ENCODE measurements at places on chromosomes 12 and 14.

DNA sequence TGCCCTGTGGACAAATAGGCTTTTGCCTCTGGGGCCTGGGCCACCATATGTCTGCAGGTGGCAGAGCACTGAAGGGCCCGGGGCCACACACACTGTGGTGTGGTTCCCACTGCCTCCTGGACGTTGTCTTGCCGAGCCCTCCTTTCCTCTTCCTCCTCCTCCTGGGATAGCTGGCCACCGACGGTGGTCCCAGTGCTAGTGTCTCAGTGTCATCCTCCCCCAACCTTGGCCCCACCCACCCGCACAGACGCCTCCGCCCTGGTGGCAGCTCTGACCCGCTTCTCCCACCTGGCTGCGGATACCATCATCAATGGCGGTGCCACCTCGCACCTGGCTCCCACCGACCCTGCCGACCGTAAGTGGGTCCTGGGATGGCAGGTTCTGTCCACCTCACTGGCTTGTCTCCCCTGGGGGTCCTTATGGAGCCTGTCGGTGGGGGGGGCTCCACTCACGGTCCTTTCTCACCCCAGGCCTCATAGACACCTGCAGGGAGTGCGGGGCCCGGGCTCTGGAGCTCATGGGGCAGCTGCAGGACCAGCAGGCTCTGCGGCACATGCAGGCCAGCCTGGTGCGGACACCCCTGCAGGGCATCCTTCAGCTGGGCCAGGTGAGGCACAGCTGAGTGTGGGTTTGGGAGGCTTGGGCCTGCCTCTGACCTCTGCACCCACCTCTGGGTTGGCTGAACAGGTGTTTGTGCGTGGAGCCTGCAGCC is 23.5 kb downstream of the HIP1R start:
- no peak for DNase-seq

GRCh38 chr12:5561057-5561456 is 129.1 kb downstream of the NTF3 start:
- no peak for DNase-seq

- DNase-seq = no peak
Observed at GRCh38 chr12:113997365-113997764, 31.2 kb upstream of the RBM19 start.

DNA sequence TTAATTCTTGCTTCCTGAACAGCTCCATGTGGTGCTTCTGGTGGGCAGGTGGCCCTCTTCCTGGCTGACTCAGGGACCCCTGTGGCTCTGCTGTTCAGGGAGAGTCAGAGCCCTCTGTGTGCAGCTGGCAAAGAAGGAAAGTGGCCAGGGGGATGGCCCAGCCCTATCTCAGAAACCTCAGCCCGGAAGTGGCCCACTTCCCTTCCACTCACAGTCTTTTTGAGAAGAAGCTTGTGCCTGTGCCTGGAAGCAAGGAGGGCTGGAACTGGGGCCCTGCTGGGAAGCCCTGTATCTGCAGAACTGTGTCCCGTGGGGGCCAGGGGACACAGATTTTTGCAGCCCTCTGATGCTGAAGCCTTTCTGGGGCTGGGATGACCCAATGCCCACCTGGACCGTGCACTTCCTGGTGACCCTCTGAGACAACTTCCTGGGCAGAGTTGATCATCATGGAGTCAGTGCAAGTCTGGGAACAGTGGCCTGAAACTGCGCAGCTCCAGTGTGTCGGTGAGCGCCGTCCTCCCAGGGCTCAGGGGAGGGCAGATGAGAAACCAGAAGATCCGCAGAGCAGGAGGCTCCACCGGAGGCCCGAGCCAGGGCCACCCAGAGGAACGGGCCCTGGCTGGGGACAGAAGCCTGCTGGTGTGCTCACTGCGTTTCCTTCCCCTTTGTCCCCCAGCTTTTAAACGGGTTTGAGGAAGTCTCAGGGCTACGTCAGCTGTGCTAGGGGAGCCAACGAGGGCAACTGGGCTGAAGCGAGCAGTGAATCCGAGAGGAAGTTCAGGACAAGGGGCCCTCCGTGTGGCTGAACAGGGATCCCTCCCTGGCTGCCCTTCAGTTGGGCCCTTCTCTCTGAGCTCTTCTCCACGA is 217.4 kb upstream of the RTL1 start:
- DNase-seq = no peak

DNA sequence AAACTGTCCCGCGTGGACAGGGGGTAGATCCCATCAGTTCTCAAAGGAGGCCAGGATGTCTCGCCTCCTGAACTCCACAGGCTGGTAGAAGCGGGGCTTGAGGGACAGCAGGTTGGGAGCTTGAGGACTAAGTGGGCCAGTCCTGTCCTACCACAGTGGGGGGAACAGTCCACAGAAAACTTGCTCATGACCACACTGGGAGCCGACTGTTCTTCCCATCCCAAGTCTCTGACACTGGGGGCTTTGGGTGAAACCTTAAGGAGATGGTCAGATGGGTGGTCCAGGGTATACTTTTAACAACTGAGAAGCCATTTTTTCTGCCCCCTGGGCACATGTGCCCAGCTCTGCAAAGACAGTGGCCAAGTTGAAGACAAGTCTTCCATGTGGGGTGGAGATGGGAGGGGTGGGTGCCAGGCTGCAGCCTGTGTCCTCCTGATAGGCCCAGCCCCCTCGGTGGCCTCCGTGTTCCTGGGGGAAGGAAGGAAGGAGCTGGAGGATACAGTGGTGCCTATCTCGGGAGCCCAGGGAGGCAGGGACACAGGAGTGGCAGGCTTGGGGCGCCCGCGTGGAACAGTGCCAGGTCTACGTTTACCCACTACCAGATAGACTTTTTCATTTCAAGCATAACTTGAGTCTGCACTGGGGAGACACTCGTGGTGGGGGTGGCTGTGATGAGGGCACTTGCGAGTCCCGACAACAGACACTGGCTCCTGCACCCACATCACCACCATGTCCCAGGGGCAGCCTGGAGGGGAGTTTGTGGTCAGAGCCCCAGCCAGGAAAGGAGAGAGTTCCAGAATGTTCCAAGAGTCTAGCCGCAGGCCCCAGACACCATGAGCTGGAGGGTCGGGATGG is 14.7 kb downstream of the RHOF start:
- no peak for DNase-seq

DNA sequence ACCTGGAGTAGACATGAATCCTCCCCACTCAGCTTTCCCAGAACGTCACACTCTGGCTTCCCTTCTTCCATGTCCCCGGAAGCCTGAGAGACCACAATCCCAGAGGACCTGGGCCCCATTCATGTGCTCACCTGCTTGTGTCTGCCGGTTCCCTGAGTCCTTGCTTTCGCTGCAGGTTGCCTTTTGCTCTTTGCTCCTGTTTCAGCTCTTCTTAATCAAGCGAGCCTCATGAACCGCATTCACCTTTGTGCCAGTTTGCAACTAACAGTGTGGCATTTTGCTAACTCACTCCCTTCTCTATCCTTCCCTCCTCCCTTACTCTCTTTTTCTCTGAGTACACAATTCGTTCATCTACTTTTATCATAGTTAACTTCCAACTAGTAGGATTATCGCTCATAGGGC is 23.1 kb downstream of the ENTPD5 start:
- no peak for DNase-seq

DNA sequence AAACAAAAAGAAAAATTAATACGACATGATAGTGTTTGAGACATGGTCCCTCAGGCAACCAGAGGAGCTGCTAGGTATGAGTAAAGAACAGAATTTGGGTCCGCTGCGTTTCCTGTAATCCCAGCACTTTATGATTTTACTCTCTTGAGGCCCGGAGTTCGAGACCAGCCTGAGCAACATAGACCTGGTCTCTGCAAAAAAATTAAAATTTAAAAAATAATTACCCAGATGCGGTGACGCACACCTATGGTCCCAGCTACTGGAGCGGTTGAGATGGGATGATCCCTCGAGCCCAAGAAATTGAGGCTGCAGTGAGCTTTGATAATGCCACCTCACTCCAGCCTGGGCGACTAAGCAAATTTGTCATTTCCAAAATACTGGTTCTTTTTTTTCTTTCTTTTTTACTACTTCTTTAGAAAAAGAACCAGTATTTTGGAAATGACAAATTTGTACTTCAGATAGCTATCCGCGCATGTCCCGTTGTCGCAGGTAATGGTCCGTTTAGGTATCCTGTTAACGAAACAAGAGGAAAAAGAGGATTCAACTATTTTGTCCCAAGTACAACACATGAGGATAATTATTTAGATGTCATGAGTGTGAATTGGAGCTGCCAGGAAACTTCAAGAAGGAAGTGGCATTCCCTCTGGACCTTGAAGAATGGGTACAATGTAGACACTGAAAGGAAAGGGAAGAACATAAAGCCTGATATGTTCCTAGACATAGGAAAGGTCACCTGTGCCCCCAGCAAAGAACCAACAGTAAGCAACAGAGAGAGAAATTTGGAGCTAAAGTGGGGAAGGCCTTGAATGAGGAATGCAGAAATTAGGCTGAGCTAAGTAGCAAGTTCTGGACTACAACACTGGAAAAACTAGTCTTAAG is 1.2 kb upstream of the HECTD1 start:
- DNase-seq = no peak

- DNase-seq = no peak
Observed at GRCh38 chr12:53124352-53124723, 21.1 kb downstream of the SOAT2 start.

- no peak for DNase-seq
Observed at GRCh38 chr14:24353559-24354481, 14.0 kb upstream of the RIPK3 start.

DNA sequence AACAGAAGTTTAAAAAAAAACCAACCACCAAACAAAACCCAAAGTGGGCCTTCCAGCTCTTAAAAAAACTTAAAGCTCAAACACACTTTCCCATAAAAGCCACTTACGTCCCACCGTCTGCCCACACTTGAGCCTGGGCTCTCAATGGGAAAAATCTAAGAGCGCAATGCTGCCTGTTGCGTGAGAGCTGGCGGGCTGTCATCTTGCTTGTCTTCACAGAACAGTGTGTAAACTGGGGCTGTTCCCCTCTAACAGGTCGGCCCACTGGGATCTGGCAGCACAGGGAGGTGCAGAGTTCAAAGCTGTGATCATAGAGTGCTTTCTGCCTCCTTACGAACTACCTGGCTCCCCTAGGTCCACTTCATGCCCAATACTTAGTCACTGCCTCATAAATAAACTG is 80.0 kb downstream of the DICER1 start:
- no peak for DNase-seq

DNA sequence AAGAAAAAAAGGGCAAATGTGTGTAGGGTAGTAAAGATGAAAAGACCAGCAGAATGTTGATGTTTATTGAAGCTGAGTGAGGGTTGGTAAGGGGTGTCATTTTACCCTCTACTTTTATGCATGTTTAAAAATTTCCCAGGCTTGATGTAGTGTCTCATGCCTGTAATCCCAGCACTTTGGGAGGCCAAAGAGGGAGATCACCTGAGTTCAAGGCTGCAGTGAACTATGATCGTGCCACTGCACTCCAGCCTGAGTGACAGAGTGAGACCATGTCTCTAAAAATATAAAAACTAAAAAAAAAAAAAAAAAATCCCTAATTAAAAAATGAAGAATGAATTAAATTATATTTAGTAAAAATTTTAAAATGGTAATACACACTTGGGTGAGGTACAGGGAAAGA is 8.5 kb downstream of the SEL1L start:
- no peak for DNase-seq

- DNase-seq = peak; percentile 15
Observed at GRCh38 chr12:131603106-131603938, 107.6 kb upstream of the SFSWAP start.

GRCh38 chr12:65464930-65465329 is 186.4 kb downstream of the MSRB3 start:
- DNase-seq = peak; percentile 72

DNA sequence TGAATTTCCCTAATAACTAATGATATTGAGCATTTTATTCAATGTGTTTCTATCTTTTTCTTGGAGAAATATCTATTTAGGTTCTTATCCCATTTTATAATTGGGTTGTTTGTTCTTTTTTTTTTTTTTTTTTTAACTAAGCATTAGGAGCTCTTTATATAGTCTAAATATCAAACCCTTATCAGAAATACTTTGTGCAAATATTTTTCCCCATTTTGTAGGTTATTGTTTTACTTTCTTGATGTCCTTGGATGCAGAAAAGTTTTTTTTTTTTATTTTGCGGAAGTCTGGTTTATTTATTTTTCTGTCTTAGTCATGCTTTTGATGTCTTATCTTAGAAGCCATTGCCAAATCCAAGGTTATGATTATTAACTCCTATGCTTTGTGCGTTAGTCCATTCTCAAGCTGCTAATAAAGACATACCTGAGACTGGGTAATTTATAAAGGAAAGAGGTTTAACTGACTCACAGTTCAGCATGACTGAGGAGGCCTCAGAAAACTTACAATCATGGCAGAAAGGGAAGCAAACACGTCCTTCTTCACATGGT is 434.3 kb upstream of the TBX3 start:
- no peak for DNase-seq

DNA sequence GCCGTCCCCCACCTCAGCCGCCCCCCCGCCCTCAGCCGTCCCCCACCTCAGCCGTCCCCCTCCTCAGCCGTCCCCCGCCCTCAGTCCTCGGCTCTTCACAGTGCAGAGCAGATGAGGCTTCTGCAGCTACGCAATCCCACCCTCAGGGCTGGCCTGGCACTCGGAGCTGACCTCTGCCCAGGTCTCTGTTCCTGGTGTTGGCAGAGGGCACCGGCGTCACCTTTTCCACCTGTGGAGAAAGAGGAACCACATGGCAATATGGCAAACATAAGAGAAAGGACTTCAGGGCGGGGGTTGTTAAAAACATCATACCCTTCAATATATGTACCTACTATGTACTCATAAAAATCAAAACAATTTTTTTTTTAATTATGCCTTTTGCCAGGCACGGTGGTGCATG is 45.8 kb downstream of the MLXIP start:
- DNase-seq = no peak

- no peak for DNase-seq
Observed at GRCh38 chr14:94887591-94887990, 117.7 kb upstream of the GSC start.

GRCh38 chr12:49868449-49868848 is 25.5 kb upstream of the BCDIN3D start:
- DNase-seq = no peak

GRCh38 chr14:71985538-71986189 is 53.4 kb downstream of the RGS6 start:
- DNase-seq = peak; percentile 64

GRCh38 chr12:59118356-59118755 is 198.1 kb upstream of the LRIG3 start:
- DNase-seq = no peak

DNA sequence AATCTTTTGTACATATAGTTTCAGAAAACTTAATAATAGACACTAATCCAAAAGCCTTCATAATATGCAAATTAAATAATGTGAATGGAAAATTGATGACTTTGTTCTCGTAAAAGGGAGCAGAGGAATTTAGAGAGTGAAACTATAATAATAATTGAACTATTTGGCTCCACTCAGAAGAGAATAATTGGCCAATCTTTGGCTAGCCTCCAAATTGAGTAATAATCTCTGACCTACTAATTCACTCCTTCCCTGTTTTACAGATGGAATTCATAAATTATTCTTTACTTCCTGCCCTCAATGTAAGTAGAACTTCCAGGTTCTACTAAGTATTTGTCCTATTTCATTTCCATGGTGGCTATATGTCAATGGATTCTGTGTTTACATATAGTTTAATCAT is 15.8 kb downstream of the TRIM9 start:
- DNase-seq = no peak

- no peak for DNase-seq
Observed at GRCh38 chr12:53500142-53500775, 824 bp upstream of the TARBP2 start.

- DNase-seq = no peak
Observed at GRCh38 chr12:117452112-117452511, 90.7 kb upstream of the NOS1 start.
